CD14-positive monocyte (primary cell): ENCODE measurements at places on chromosomes 2 and 18. TPM values are rescaled to one million over a fixed set of nuclear protein-coding genes. Genes with fewer than 3 reads are reported as not detected.

Gene SLC23A3
- polyA plus RNA-seq: not detected

GRCh38 chr2:36539631-36540030 is 58.3 kb downstream of the FEZ2 start:
- DNase-seq: no peak

Gene SCYGR4
- polyA plus RNA-seq: not detected

DNA sequence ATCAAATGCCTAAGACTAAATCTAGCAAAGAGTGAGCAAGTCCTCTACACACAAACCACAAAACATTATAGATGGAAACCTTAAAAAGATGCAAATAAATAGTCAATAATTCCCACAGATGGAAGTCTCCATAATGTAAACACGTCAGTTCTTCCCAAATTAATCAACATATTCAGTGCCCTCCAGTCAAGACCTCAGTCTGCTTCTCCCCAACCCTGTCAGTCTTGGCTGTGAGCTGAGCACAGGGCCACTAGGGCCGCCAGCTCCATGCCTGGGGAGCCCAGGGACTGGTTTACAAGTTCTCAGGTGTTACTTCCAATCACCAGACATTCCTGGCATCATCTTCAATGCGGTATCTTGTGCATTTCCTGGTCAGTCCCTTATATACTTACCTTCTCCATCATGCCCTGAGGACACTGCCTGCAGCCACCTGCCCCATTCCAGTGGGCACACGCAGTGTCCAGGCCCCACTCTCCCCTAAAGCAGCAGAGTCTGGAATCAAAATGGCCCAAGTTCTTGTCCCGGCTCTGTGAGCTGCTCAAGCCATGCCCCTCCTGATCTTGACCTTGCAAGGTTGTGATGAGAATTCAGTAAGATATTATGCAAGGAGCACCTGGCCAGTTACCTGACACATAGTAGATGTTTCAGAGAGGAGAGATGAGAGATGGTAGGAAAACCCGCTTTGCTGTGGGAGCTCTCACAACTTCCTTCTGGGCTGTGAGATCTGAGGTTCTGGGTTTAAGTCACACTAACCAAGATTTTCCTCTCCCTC is 207.9 kb upstream of the RAB6C start:
- DNase-seq: no peak

DNA sequence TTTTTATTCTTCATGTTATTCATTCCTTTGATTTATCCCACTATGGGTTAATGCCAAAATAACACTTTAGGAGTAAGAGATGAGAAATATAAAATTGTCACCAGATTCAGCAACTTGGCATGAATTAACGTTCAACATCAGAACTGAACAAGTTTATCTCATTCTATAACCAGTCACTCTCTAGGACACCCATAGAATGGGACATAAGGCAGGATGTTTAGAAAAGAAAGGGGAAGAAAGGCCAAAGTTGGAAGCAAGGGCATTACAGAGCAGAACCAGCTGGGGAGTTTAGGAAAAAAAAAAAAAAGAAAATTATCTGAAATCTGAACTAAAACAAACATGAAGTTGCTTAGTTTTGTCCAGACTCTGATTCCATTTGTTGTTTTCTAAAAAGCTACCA is 211.0 kb downstream of the PMAIP1 start:
- no peak for DNase-seq

Gene SOX11
- not detected for polyA plus RNA-seq

DNA sequence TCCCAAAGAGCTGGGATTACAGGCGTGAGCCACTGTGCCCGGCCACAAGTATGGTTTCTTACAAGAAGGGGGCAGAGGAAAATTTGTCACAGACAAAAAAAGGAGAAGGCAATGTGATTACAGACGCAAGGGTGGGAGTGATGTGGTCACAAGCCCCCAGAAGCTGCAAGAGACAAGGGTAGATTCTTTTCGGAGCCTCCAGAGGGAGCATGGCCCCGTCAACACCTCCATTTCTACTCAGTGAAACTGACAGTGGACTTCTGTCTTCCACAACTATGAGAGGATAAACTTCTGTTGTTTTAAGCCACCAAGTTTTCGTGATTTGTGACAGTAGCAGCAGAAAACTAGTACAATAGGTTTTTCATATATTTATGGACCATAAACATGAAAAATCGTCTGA is 2.1 kb upstream of the TCF7L1 start:
- DNase-seq: no peak

GRCh38 chr2:30476636-30477035 is 29.6 kb downstream of the LCLAT1 start:
- no peak for DNase-seq

DNA sequence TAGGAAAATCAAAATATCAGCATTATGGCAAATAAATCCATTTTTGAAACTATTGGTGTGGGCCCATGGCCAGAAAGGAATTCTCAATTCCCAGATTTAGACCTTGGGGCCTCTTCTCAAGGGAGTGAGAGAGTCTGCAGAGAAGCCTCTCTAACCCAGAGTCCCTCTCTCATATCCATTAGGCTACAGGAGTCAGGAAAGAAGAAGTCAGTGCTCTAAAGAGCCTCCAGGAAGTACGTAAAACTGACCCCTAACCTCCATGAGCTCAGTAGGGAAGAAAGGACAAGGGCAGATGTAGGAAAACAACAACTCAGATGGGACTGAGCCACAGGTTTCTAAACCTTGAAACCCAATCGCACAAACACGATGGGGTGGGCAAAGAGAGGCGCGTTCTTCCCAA is 479.9 kb upstream of the TNP1 start:
- no peak for DNase-seq

DNA sequence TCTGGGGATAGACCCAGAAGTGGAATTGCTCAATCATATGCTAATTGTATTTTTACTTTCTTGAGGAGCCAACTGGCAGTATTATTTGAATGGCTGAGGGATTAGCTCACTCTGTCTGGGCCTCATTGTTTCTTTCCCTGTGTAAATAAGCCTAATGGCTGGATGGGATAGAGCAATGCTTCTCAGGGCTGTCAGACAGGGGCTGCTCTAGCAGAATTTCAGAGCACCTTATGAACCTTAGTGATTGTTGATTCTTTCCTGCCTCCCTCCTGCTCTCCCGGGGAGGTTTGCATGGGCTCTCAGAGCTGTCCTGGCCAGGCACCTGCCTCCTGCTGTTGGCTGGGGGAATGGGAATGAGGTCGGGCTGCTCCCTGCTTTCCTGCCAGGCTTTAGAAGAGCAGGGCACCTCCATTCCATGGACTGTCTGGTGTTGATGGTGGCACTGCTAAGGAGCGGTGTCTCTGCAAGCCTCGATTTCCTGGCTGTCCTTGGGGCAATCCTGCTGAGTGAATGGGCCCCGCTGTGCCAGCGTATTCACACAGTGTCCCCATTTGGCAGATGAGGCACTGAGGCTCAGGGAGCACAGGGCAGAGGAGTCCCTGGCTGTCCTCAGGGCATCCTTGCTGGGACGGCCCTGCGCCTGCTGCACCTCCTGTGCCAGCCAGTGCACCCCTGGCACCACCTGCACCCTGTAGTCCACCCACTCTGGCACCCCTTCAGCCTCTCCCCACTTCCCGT is 468.2 kb upstream of the HS6ST1 start:
- DNase-seq: no peak

DNA sequence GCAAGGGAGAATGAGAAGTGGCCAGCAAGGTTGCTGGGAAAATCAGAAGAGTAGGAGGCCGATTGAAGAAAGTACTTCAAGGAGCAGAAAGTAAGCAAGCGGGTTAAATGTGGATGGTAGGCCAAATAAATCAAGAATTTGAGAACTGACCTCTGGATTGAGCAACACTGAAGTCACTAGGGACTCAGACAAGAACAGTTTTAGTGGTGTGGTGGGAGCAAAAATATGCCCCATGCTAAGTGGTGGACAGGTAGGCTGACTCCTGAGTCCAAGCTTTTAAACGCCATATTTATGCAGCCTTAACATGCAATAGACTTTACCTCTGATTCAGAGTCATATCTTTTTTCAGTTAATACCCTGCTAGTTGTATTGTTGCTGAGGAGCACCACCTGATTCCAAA is 4.5 kb downstream of the TRABD2A start:
- DNase-seq: no peak

- DNase-seq: no peak
These were observed 322.9 kb upstream of the HS6ST1 start for GRCh38 chr2:128641421-128642080.
